Activated CD4-positive, CD25-positive, alpha-beta regulatory T cell treated with anti-CD3 and anti-CD28 coated beads, Interleukin-2, amount 50 U/mL, for 16 hours (primary cell): ENCODE measurements at places on chromosomes 7 and 10.
A peak's percentile ranks its signal among the peaks of the same experiment; 100 is the strongest.

- DNase-seq: no peak
Measured at GRCh38 chr7:122329145-122329802, 24.7 kb upstream of the FEZF1 start.

DNA sequence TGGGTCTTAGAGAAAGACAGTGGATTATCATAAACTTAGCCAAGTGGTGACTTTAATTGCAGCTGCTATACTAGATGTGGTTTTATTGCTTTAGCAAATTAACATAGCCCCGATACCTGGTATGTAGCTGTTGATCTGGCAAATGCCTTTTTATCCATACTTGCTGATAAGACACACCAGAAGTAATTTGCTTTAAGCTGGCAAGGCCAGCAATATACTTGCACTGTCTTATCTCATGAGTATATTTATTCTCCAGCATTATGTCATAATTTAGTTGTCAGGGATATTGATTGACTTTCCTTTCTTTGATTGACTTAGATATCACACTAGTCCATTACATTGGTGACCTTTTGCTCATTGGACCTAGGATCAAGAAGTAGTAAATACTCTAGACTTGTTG is 12.8 kb downstream of the TMEM229A start:
- DNase-seq: no peak

- DNase-seq: no peak
Measured at GRCh38 chr7:100802951-100803350, 24.4 kb downstream of the EPHB4 start.

DNA sequence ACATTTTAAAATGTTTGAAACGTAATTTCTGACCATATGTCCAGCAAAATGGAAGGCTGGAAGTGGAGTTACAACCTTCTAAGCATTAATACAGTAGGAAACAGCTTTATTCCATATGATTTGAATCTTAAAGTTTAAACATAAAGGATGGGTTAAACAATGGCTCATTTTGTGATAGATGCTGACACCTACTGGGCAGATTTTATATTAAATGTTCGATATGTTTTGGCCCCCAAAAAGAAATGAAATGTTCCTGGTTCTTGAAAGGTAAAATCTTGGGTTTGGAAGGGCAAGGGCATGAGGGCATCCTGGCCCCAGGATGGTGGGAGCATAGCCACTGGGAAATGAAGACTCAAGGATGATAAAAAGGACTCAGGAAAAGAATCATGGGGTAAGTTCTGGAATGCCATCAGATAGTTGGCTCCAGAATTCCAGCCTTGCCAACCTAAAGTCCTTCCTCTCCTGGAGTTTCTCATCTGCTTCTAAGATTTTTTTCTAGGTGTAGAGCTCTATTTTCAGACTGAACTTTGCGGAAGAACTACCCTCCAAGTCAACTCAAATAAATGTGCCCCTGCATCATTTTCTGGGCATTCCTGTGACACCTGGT is 34.6 kb upstream of the SLC35G1 start:
- DNase-seq: no peak

- DNase-seq: no peak
Measured at GRCh38 chr7:24971333-24972165, 8.4 kb downstream of the OSBPL3 start.

DNA sequence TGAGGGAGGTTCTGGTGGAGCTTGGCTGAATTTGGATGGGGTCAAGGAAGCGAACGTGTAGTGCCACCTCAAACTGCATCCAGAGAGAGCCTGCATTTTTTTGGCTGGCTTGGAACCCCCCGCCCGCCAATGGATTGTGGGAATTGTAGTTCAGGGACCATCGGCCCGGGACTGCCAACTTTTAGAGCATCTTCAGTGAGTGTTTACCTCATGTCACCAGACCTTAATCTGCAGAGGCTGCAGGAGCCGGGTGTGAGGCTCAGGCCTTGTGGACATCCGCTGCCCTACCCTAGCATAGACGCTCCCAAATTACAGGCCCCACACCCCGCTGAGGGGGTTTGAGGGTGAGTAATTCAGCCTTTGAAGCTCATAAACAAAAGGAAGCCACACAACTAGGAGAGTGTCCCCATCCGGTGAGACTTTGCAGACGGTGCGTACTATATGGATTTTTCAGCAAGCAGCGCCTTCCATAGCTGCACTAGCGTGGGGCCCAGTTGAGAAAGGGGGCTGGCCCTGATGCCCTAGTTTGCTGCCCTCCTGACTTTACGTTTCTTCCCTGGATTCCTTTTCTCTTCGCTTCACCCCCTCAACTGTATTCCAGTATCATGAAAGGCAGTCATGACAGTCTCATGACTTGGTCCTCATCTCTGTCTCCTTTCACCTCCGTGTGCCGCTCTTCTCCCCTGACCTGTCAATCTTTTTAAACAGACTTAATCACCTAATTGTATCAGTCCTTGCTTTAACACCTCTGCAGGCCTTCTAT is 717 bp downstream of the CNPY4 start:
- DNase-seq: peak; percentile 45

DNA sequence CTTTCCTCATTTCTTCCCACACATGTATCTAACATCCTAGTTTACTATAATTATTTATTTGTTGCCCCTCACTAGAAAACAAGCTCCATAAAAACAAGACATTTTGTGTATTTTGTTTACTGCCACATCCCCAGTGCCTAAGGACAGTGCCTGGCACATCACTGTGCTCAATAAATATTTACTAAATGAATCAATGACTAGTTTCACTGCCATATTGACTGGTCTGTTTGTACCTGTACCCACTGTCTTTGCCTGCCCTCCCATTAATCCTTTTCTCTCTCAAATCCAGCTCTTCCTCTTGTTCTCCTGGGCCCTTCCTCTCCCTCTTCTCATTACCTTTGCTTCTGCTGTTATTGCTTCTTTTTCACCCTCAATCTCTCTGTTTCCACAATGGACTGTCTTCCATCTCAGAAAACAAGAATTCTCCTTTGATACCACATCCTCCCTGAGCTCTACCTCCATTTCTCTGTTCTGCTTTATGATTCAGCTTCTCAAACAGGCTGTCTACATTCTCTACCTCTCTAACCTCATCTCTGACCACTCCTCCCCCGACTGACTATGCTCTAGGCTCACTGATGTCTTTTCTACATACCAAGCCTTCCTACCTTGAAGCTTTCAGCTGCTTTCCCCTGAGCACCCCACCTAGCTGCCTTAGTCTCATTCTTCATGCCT is 8.3 kb upstream of the FAM133B start:
- no peak for DNase-seq

DNA sequence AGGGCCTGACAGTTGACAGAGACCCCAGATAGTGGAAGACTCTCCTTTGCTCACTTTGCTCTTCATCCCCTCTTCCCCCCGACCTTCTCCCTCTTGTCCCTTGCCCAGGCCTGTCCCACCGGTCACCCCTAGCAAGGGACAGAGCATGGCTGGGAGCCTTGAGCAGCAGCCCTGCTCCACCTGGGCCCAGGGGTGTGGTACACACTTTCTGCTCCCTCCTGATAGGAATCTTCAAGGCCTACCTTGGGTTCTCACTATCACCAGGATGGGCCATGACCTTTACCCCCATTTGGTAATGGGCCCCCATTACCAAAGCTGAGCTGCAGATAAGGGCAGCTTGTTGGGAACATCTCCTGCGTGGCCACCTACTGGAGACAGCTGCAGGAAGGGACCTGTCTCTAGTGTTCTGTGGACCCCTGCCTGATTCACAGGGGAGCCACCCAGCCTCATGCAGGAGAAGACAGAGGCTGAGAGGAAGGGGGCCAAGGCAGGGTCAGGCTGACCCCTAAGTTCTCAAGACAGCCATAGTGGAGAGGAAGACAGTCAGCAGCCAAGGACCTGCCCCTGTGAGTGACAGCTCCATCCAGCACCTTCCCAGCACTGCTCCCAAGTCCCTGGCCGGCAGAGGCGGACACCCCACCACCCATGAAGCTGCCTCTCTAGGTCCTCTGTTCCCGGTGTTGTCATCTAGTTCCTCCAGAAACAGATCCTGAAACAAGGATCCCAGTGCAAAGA is 913 bp upstream of the NPC1L1 start:
- no peak for DNase-seq
